CD4-positive, alpha-beta T cell treated with Interleukin-6 for 4 hours (primary cell): ENCODE measurements at places on chromosomes 4 and X.

DNA sequence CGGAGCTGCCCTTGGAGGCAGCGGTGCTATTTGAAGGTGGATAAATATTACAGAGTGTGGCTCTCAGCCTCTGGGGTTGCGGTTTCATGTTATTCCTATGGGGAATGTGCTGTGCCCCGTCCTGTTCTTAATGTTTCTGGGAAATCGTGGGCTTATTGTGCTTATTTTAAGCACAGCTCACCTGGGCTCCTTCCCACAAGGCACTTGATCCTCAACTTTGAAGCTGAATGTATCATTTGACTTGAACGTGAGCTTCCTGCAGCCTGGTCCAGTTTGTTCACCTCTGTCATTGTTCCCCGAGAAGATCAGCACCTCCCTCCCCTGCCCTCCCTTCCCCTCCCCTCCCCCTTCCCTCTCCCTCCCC lies 3.9 kb downstream of the SORCS2 start:
- no peak for DNase-seq

GRCh38 chr4:41509451-41509866 lies 28.5 kb upstream of the LIMCH1 start:
- no peak for DNase-seq

- DNase-seq, result no peak
These were observed 92.6 kb downstream of the ANTXR2 start for GRCh38 chr4:79980448-79980847.

- DNase-seq, result peak; percentile 14
These were observed 20.6 kb upstream of the TEC start for GRCh38 chr4:48290146-48290772.

GRCh38 chr4:95080969-95081368 lies 323.2 kb downstream of the BMPR1B start:
- DNase-seq, result no peak

DNA sequence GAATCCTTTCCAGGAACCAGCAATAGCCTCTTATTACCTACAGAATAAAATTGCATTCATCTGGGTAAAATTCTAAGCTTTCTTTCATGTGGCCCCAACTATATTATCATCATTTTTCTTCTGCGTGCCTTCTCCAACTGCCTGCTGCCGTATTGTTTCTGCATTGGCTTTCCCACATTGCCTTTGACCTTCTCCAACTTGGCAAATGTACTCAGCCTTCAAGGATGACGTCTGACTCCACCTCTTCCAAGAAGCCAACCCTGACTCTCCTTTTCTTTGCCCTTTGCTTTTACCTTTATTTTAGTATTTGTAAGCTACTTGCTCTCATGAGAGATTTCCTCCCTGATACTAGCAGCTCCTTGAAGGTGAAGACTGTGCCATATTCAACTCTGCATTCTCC lies 200.4 kb upstream of the FAM9B start:
- DNase-seq, result no peak

- peak; percentile 26 for DNase-seq
These were observed 607.1 kb upstream of the DIPK2B start for GRCh38 chrX:45807572-45808425.

- no peak for DNase-seq
These were observed 24.1 kb downstream of the CXCL8 start for GRCh38 chr4:73764513-73764912.

DNA sequence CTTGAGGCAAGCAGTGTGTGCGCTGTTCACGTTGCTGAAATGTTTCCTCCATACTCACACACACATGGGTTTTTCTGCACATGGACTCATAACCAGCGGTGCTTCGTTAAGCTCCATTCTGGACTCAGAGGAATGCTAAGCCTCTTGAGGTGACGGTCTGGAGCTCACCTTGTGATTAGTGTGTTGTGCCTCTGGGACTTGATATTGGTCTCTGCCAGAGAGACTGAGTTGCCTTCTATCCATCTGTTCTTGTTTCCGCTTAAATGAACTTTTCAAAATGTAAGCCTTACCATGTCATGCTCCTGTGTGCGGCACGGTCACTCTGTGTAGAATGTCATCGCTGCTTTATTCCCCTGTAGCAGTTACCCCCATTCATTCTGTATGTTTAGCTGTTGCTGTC lies 42.5 kb downstream of the ADD1 start:
- DNase-seq, result no peak

GRCh38 chr4:59983852-59984251 lies 1216.3 kb upstream of the ADGRL3 start:
- no peak for DNase-seq

GRCh38 chrX:39439906-39440798 lies 638.9 kb downstream of the MID1IP1 start:
- no peak for DNase-seq

DNA sequence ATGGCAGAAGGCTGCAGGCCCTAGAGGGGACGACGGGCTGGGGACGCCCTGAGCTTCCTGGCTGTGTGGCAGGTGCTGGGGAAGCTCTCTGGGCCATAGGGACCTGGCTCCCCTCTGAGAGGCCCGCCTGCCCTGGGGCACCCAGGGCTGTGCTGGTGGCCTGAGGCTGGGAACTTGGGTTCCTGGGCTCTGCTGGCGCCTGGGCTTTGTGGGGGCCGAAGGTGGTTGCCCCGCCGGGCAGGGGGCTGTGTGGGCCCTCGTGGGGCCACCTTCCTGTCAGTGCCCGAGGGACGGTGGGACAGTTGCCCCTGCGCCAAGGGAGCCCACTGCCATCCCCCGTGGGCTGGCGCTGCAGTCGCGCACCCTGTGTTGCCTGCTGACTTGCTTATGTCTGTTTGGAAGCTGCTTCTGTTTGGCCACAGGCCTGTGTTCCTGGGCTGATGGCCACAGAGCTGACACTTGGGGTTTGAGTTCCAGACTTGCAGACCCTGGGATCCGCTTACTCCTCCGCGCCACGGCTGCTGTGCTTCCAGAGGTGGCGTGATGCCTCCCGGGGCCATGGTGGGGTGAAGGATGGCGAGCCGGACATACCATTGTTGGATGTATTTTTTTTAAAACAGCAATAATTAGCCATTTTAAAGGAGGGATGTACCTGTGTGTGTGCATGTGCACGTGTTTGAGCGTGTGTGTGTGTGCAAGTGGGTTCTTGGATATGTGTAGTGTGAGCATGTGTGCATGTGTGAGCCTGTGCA lies 8.5 kb downstream of the NAT8L start:
- DNase-seq, result no peak

DNA sequence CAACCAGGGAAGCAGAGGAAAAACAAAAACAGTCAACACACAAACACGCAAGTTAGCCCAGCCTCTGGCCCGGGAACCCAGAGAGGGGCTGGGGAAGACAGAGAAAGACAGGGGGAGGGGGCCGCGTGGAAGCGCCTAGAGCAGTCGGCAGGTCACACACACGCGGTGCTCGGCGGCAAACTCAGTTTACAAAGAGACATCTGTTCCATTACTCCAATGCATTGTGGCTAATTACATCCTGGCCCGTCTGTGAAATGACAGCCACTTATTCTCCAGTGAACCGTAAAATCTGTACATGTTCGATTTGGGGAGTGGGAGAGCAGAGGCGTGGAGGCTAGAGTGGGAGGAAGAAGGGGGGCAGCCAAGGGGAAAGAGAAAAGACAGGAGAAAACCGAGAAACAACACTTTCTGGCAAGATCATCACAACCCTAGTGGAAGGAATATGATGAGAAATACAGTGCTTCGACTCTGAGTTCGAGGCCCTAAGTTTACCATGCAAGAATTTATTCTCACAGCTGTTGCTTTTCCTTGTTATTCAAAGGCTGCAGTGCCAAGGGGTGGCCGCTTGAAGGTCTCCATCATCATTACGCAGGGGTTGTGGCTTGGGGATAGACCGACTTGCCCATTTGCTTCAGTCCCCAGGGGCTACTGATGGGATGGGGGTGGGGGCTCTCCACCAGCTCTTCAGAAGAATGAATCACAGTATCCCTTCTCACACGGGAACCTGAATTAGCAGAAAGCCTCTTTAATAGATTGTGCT lies 167.7 kb downstream of the MGST2 start:
- DNase-seq, result no peak

DNA sequence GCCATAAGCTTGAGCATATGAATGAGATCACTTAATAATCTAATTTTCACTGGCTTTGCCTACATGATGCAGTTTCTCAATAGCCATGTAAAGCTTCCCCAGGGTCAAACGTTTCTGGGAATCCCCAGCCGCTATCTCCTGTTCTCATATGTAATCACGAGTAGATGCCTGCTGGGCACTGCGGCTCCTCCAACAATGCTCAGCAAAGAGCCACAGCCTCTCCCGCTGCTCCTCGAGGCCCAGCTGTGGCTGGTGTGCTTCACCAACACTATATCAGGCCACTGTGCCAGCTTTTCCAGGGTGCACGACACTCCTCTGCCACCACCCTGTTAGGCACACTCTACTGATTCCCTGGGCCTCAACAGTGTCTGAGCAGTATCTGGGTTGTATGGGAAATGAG lies 78.3 kb upstream of the RASGEF1B start:
- no peak for DNase-seq

DNA sequence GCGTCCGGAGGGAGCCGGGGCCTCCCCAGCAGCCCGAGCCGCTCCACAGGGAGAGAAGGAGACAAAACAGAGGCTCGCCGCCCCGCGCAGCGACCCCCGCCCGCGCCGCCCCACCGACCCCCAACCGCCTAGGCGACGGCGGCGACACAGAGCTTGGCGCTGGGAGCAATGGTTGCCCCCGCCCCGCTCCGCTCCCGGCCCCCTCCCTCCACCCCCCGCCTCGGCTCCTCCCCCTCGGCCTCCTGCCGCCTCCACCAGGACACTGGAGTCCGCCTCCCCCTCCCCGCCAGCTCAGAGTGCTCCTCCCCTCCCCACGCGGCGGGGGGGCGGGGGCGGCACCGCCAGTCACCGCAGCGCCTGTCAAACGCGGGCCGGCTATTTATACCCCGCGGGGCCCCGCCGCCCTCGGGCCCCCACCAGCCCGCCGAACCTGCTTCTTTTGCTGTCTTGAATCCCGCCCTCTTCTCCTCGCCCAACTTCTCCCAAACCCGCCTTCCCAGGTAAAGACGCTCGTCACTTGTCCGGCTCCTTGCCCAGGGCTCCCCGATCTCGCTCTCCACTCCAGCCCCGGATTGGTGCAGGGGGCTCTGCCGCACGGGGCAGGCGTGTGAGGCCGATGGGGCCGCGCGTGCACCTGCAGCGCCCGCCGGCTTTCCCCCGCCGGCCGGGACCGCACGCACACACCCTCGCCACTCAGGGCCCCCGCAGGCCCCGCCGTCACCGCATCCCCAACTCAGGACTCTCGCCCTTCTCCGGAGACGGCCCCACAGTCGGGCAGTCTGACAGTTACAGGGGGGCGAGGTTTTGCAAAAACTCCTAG lies at the start of gene ELF2:
Gene ELF2, minus strand, starts transcription at position 170 of the 820 bp plus-strand sequence. CDS start 39,517 bp downstream, outside the sequence.
- peak; percentile 93 for DNase-seq

DNA sequence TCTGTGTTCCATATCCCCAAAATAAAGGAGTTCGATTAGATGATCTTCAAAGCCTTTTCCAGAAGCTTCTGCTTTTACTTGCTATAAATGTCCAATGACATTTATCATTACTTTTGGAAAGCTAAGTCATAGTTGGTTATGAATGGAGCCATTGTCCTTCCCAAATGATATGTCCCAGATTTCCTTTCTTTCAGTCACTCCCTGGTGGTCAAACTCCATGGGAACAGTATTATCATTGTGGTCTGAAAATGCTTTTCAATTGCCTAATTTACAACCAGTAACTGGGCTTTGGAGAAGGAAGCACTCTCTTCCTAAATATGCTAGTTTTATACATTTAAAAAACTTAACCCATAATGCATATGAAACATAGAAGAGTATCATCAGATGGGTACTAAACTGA lies 571.5 kb upstream of the AMOT start:
- no peak for DNase-seq

DNA sequence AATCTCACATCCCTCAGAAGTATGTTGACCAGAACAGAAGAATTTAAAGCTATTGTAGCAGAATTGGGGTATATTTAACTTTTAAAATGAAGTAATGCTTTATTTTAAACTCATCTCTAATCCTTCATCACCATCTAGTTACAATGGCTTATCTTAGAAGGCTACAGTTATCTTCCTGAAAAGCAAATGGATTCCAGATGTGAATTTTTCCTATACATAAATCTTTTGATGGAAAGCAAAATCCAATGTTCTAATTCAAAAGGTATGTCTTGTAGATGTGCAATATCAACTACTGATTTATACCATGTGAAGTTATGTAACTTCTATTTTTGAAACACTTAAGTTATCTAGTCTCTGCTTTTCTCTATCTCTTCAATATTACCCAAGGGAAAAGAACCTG lies 47.6 kb downstream of the CCNG2 start:
- no peak for DNase-seq

DNA sequence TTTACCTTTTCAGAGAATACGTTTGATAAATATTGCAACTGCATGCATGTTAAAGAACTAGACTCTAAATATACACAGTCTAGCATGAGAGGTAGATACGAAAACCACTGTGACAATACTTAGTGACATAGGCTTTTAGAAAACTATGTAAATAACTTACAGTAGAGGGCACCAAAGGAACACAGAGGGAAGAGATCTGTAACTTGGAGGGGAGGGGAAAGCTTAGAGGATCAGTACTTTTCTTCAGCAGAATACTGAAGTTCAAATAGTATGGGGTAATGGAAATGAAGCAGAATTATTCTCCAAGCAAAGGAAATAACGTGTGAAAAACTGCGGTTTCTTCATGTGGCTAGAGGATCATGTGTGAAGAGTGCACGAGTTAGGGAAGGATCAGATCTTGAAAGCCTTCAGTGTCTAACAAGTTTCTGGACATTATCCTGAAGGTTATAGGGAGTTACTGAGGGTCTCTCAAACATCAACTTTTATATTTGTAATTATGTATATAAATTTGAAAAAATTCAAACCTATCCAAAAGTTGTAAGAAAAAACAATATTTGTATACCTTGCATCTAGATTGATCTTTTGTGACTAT lies 264.3 kb downstream of the NPFFR2 start:
- no peak for DNase-seq

GRCh38 chrX:147891896-147892295 lies 19.8 kb upstream of the FMR1 start:
- no peak for DNase-seq

GRCh38 chr4:180636696-180637404 lies 1606.4 kb upstream of the TENM3 start:
- no peak for DNase-seq
